ENCODE measurements at places on chromosomes 5 and 9.

GRCh38 chr5:172544371-172545095, 90.2 kb upstream of the SH3PXD2B start:
- DNase-seq = no peak

DNA sequence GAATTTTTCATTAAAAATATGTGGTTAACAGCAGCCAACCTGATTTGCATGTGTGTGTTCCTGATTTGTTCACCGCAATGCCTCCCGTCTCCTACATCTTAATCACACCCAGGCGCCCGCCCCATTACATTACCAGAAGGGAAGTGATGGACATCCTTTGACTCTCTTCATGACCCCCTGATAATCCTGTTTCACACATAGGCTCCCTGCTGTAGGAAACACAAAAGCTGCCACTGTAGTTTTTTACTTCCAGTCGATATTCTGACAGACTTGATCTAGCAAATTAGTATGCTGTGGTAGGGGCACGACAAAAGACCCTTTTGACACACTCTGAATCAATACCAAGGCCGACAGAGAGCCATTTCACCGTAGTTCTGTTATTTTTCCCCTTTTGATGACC, 287.8 kb upstream of the ISL1 start:
- no peak for DNase-seq

DNA sequence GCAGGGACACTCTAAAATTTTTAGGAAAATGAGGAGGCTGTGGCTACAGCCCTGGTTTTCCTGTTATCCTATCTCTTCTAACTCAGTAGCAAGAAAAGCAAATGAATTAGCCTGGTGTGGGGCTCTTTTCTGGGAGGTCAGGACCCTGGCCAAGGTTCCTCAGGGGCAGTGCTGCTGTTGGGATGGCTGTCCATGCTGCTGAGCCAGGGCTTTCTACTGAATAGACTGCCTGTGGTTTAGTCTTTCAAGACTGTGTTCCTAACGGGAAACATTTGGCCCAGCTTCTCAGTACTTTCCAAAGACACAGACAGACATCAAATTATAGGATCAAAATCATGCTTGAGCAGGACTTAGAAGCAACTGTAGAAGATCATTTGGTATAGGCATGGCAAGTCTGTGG, 18.1 kb downstream of the TNC start:
- DNase-seq = no peak

GRCh38 chr9:520302-520701, 305.6 kb downstream of the DOCK8 start:
- no peak for DNase-seq

DNA sequence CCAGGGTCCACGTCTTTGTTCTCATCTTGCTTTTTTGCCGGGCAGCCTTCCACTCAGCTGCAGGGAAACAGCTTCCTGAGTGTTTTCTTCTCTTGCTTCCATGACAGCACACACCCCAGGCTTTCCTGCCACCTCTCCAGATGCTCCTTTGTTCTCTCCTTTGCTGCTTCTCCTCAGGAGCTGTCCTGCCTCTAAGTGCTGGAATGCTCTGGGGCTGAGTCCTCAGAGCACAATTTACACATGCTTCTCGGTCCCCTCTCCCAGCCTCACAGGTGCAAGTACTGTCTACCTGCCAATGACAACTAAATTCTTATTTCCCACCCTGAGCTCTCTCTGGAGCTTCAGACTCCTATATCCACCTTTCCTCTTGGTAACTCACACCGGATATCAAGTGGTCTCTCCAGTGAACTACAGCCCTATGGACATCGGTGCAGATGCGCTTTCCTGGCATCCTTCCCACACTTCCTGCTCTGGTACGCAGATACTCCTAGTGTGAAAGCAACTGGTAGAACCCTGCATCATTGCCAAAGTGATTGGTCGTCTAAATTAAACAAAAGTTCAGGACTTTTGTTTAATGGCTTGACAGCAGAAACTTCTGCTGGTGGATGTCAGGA, 13.4 kb upstream of the ACSL6 start:
- no peak for DNase-seq

DNA sequence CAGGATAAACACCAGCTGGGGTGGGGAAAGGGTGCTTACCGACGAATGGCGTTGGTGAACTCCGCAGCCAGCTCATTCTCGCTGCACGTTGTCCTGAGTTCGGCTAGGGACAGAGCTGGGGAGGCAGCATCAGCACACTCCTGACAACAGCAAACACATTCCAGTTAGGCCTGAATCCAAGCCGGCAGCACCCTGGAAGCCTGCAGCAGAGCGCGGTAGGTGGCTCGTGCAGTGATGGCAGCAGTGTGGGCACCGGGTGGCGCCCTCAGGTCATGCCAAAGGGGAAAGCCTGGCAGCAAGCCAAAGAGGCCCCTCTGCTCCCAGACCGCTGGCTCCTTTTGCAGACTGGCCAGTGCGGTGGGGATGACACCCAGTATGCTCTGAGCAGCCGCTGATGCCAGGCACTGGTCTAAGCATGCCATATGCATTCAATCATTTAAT, 66.9 kb downstream of the DCP2 start:
- no peak for DNase-seq

DNA sequence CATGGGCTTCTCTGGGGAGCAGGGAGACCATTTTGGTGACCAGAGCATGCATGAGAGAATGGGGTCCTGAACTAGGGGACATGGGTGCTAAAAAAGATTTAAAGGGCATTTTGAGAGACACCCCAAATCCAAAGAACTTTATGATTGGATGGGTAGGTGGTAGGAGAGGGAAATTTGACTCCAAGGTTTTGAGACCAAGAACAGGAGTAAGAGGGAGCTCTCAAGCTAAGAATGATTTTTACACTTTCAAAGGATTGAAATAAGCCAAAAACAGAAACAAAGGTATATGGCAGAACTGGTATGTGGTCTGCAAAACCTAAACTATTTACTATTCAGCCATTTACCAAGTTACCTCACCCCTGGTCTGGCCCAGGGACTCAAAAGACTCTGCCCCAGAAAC, 318.2 kb upstream of the CLINT1 start:
- no peak for DNase-seq

- DNase-seq = no peak
Observed at GRCh38 chr5:77397686-77398292, 94.3 kb downstream of the WDR41 start.

- DNase-seq = no peak
Observed at GRCh38 chr9:126326228-126327005, at the start of gene MVB12B. Gene MVB12B (plus strand): TSS chr9:126326829. CDS start chr9:126326930, 101 bp downstream.

Measured in AML-193 (cell line).